ENCODE measurements at places on chromosomes 6 and 20.

GRCh38 chr20:45341939-45342854 is 6.0 kb downstream of the SDC4 start:
- DNase-seq = no peak

DNA sequence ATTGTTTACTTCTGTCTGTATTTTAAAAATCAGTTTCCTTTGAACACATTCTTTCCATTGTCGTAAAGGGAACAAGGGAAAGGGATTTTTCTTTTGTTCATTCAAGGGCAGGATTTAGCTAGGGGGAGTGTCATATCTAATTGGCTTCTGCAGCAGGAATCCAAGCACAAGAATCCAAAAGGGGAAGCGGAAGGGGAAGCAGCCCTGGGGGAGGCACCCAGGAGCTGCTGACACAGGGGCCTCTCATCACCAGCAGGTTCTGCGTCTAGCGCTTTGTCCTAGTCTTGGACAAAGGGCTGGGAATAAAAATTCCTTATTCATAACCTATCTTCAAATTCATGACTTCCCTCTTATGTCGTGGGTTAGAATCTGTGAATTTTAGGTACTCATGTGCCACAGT is 13.7 kb downstream of the RIPK1 start:
- DNase-seq = no peak

DNA sequence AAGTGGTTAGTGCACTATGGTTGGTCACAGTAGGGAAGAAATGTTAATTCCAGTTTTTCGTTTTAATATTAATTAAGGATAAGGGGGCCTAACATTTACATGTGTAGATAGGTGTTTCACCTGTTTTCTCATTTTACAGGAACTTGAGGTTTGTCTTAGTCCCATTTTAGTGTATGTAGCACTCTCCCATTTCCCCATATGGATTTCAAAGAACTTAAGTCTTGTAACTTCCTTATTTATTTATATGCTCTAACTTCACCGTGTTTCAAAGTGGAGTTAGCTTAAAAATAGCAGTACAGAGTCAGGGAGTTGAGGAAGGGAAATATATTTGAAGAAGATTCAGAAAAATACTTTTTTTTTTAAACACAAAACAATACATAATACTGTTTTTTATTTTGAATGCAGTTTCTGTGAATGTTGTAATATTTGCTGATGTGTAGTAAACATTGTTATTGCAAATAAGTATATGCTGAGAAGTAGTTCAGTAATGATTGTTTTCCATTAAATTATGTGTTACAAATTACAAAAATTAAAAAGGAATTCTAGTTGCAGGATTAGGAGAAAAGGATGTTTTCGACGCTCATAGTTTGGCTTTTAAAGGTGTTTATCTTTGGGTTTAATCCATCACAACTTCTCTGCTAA is 3.5 kb downstream of the SCAF8 start:
- DNase-seq = no peak

DNA sequence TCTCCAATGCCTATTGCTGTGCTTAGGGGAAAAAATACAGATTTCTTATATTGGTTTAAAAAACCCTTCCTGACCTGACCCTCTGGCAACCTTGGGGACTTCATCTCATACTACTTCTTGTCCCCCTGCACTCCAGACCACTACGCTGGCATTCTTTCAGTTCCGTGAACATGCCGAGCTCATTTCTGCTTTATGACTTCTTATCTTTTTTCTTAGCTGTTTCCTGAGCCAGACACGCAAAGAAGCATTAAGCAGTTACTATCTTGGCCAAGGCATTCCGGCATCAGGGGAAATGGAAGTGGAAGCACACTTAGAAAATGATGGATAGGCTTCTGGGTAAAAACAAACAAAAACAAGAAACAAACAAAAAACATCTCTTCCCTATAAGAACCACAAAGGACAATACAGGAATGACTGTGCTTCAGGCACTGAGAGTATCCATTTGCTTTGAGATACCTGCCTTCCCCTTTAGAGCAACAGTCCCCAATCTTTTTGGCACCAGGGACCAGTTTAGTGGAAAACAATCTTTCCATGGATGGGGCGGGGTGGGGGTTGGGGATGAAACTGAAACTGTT is 4.4 kb upstream of the CCDC28A start:
- no peak for DNase-seq

DNA sequence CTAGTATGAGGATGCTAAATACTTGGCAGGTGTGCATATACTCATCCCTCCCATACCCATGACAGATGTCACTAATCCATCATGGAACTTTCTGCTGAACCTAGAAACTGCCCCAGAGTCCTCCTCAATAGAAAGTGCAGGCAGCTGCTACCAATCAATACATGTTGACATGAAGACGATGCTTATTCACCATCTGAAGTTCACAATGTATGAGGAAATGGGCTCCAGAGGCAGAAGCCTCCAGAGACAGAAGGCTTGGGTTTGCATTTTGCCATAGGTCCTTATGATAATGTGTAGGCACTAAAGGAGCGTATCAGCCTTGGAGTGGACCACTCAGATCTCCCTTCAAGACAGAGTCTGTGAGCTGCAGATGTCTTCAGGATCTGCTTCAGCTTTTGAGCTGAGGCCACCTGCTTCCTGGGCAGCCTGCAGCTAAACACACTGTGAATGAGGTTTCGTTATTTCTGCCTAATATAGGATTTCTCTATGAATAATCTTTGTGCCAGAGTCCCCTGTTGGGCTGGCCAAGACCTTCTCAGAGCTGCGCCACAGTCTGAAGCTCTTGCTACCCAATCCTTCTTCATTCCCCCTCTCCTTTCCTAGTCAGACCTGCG is 7.5 kb upstream of the KIAA1755 start:
- DNase-seq = no peak

GRCh38 chr6:53431704-53432103 is 83.0 kb upstream of the ELOVL5 start:
- DNase-seq = no peak

GRCh38 chr6:146429831-146430230 is 113.8 kb upstream of the RAB32 start:
- no peak for DNase-seq

DNA sequence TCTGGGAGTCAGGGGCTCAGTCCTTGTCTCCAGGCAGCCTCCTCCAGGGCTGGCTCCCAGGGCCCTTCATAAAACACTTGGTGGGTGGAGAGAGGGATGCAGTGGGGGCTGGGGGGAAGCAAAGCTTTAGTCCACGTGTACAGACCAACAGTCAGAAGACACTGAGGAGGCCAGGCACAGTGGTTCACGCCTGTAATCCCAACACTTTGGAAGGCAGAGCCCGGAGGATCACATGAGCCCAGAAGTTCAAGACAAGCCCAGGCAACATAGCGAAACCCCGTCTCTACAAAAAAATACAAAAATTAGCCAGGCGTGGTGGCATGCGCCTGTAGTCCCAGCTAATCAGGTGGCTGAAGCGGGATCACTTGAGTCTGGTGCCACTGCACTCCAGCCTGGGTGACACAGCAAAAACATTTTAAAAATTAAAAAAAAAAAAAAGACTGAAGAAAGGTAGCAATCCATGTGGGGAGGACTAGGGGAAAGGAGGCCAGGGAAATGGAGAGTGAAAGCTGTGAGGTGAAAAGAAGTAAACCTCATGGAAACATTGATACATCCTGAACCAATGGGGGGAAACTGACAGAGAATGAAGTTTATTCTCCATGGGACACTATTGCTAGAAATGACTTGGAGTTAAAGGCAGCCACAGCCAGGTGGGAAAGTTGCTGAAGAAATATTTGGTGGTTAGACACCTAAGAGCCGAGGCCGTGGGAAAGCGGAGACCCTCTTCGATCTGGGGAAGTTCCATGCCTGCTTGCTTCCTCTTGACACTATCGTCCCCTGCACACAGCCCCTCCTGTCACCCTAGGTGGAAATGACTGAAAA is 35.4 kb downstream of the PIM1 start:
- DNase-seq = no peak

- no peak for DNase-seq
These were observed 79.8 kb downstream of the NFATC2 start for GRCh38 chr20:51462566-51463276.

GRCh38 chr6:21987501-21987957 is 309.3 kb downstream of the PRL start:
- DNase-seq = no peak

DNA sequence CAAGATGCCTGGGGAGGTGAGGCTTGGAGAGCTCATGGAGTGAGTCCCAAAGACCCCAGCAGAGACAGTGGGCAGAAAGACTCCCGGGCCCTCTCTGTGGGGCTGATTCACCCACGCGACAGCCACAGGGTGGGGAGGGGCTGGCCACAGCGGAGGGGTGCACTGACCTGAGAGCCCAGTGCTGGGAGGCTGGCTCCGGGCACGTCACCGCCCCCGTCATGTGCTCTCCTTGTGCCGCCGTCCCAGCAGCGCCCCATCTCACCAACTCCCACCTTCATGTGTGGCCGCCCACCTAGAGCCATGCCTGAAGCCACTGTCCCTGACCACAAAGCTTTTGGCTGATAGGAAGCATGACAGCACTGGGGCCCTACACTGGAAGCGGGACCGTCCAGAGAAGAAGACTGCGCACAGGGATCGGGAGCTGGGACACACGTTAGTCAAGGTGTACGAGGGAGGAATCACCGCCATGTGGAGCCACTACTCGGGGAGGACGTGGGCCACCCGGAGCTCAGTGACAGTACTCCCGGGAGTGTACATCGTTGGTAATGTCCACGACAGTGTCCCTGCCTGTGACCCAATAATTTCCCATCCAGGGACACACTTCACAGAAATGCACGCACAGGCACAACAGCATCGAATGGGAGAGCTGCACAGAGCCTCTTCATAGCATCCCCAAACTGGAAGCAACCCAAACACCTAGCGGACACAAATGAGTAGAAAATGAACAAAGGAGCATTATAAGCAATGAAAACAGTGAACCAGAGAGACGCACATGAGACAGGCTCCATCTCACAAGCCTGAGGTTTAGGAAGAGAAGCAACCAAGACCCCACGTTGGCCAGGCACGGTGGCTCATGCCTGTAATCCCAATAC is 28.4 kb upstream of the FOXC1 start:
- DNase-seq = no peak

DNA sequence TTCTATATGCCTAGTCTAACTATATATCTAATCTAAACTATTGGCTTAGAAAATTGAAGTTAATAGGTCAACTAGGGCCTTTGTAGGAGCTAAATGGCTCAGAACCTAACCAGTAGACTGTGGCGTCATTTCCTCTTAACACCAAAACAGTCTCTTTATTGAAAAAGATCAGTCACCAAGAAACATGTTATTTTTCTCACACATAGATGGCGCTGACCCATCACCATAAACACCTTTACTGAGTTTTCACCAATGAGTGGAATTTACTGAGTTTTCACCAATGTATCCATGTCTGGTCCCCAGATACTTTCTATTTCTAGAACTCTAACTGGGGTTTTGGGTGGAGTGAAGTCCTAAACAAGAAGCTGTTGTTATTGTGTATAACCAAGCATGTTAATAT is 636.0 kb downstream of the BCKDHB start:
- no peak for DNase-seq

- DNase-seq = no peak
These were observed 74.1 kb upstream of the RALY start for GRCh38 chr20:33919653-33920052.

GRCh38 chr6:91487696-91488392 is 901.0 kb upstream of the MAP3K7 start:
- DNase-seq = no peak

DNA sequence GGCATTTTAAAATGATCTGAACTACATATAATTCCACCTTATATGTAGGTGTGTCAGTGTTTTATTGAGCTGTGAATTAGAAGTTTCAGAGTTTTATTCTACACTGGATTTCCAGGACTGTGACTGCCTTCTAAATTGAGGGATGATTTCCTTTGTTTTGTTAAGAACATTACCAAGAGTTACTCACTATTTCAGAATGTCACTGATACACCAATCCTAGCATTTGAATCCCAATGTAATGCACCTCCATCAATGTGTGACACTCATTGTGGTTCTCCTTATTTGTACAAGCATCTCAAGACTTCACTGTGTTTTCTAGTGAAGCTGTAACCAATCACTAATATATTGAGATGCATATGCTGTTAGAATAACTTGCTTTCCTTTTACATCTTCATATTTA is 86.8 kb downstream of the PLCB1 start:
- DNase-seq = no peak

GRCh38 chr6:110419028-110419739 is 3.8 kb upstream of the DDO start:
- no peak for DNase-seq

GRCh38 chr20:33337119-33337518 is 54.1 kb downstream of the BPIFB1 start:
- no peak for DNase-seq

DNA sequence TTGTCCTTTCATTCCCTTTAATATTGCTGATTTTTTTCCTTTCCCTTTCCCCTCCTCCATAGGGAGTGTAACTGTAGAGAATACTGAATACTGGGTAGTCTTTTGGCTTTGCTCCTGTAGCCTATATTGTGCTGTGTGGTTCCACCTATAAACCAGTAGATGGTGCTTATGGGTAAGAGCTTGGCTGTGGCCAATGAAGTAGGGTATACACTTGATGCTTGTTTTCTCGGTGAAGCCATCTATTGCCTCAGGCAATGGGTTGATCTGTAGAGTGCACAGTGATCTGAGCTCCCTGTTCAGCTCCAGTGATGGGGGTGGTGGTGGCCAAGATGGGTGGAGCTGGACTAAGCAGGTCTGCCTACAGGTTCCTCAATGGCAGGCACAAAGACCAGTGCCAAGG is 203.3 kb upstream of the IMPG1 start:
- no peak for DNase-seq

- no peak for DNase-seq
These were observed 492.9 kb downstream of the PRKN start for GRCh38 chr6:162234631-162235030.

GRCh38 chr6:159860482-159860881 is 30.3 kb upstream of the MAS1 start:
- no peak for DNase-seq

GRCh38 chr20:728256-728944 is 39.9 kb downstream of the SLC52A3 start:
- peak; percentile 25 for DNase-seq

DNA sequence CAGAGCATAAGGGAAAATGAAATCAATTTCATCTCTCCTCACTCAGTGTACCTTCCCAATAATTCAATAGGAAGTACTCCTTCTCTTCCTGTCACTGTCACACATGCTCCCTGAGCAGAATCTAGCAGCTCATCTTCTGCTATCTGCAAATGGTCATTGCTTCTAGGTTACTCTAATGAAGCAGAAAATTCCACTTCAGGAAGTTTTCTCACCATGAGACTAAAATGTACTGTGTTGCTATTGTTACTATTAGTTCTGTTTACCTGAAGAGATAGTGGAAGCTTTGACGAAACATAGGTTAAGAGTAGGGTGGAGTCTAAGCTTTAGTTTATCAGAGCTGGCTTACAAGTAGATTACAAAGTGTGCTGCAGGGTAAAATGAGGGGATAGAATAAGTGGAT is 52.8 kb downstream of the RFX6 start:
- no peak for DNase-seq
